ENCODE measurements at places on chromosomes 12 and 14.

DNA sequence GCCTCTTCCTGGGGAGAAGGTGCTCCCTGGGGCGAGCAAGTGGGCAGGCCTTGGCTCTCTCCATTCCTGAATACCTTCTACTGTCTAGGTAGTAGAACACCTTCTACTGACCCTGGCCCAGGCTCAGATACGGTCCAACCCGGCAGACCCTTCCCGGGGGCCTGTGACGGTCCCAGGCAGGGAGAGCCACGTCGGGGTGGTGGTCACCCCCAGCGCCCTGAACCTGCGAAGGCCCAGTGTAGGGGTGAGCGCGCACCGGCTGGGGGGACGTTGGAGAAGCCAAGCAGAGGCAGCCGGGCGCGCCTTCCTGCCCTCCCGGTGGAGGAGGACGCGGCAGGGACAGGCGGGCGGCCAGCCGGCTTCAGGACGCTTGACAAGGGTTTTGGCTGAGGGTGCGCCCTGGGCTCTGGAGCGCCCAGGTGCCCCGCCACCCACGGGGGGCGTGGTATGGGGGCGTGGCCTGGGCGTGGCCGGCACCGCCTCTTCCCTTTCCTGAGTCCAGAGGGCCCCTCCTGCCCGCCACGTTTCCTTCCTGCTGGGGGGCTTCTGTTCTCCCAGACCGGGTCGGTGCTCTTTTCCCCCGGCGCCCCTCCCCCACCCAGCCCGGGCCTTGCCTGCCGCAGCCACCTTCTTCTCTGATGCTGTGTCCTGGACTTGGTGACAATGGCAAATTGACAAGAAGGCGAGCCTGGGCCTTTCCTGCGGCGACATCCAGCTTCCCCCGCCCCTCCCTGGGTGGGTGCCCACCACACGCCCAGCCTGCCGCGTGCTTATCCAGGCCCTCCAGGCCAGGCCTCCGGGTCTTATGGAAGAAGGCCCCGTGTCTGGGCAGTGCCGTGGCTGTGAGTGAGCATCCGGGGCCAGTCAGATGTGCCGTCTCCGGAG, 24.5 kb upstream of the PPP1R13B start:
- no peak for DNase-seq

GRCh38 chr12:69816082-69816481, 8.9 kb upstream of the MYRFL start:
- no peak for DNase-seq

DNA sequence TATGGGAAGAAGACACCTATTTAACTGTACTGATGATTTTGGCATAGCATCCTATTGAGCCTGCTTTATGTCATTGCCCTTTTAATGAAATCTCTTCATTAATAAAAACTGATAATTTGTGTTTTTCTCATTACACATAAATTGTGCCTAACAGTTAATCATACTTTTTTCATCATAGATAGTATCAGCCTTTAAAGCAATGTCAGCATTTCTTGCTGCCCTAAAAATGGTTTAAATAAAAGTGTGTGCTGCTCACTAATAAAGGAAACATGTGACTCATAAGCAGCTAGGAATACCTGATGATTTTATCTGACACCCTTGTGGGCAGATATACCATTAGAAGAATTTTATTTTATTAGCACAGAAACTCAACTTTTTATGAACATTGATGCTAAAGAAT, 26.7 kb downstream of the TBK1 start:
- no peak for DNase-seq

GRCh38 chr14:27049701-27050100, 451.9 kb upstream of the NOVA1 start:
- no peak for DNase-seq

GRCh38 chr12:62714774-62715721, 219.9 kb downstream of the PPM1H start:
- DNase-seq = no peak

DNA sequence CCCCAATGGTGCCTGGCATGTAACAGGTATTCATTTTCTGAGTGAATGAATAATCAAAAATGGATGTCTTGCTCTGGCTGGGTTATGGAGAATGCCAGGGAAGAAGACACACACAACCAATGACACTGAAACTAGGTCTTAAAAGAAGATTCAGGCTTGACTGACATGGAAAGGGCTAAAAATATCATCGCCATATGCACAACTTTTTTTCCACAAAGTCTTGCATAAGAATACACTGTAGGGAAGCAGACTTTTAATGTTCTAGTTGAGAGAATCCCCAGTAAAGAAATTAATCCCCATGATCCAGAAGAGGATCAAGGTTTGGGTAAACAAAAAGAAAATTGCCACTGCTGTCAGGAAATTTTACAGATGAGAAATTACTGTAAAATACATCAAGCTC, 116.4 kb downstream of the SLC2A13 start:
- DNase-seq = no peak

DNA sequence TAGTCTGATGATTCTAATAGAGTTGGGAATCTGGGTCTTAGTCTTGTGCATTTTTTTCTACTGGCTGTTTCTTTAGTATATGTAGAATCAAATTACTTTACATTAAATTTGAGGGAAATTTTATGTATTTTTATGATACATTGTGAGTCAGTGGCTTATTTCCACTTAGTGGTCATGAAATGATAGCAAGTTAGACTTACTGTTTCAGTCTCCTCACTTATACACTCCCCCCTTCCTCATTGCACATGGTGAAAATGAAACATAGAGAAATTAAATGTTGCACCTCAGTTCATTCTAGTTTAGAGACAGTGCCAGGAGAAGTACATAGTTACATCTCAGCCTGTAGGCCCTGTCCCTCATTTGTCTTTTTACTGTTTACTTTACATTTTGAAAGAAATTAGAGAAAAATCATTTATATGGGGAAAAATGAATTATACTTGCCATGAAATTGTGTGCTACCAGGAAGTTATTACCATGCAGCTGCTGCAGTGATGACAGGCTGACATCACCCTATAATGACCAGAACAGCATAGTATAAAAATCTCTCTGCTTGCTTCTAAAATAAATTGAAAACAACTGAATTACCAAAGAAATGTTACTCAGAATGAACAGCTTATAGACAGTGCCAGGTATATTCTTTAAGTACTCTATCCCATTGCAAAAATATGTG, 113.2 kb downstream of the TRMT5 start:
- no peak for DNase-seq

GRCh38 chr12:25585662-25586061, 32.6 kb upstream of the LMNTD1 start:
- no peak for DNase-seq

GRCh38 chr14:61567838-61568571, 127.3 kb upstream of the HIF1A start:
- no peak for DNase-seq

GRCh38 chr12:106837782-106838181, 63.3 kb downstream of the RIC8B start:
- DNase-seq = no peak

GRCh38 chr12:51784688-51785087, 63.8 kb downstream of the FIGNL2 start:
- DNase-seq = no peak

DNA sequence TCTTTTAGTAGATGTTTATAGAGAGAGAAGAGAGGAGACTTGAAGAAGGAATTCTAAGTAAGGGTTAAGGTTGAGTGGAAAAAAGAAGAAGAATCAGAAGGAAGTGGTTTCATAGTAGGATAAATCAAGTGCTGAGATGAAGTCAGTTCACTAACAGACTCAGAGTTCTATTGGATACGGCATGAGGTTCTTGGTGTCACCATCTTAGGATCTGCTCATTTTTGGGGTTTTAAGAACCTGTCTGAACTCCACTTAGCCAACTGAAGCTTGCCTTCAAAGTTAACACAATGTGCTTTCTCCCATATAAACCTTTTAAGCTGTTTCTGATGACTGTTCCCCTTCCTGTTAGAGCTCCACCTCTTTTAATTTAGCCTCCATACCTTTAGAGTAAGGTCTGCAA, 152.6 kb downstream of the PRKCH start:
- no peak for DNase-seq

GRCh38 chr12:52298677-52299190, 7.4 kb upstream of the KRT81 start:
- no peak for DNase-seq

Measured in AG09319 (cell line).